ENCODE measurements at places on chromosomes 16 and 17. TPM values are rescaled to one million over a fixed set of nuclear protein-coding genes. Genes with fewer than 3 reads are reported as not detected.

DNA sequence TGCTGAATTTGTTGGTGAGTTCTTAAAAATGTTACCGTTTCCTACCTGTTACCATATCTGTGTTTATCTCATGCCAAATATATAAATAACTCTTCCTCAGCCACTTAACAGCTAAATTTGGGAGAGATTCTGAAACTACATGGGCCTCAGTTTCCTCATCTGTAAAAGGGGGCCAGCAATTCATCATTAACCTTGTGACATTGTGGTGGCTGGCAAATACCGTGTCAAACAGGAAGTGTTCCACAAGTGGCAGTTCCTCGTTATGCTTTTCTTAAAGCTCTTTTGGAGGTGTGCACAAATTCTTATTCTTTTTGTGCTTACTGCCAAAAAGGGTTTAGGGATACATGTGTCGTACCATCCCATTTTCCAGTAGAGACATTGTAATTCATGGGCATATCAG is 220.4 kb upstream of the CACNG5 start:
- DNase-seq: no peak

- DNase-seq: no peak
These were observed 2.3 kb downstream of the E2F4 start for GRCh38 chr16:67194260-67194659.

- DNase-seq: no peak
These were observed 2.8 kb downstream of the VPS9D1 start for GRCh38 chr16:89717688-89718505.

- no peak for DNase-seq
These were observed 832 bp upstream of the ADAP2 start for GRCh38 chr17:30920683-30921543.

DNA sequence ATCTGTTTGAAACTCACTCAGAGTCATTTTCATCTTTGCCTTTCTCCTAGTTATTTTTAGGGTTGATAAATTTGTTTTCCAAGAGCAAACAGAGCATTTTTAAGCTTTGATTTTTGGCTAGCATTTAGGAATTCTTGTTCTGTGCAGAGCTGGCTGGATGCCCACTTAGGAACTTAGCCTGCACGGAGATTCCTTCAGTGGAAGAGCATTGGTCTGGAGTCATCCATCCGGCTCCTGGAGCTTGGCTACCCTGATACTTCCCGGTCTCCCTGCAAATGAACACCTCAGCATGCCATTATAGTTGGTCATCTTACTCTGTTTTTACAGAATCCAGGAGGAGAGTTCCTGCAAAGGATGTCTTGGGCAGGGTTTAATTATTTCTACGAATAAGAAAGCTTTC is 57.1 kb downstream of the SPECC1 start:
- DNase-seq: no peak

- DNase-seq: no peak
These were observed 122.3 kb downstream of the CDK5R1 start for GRCh38 chr17:32609085-32609484.

DNA sequence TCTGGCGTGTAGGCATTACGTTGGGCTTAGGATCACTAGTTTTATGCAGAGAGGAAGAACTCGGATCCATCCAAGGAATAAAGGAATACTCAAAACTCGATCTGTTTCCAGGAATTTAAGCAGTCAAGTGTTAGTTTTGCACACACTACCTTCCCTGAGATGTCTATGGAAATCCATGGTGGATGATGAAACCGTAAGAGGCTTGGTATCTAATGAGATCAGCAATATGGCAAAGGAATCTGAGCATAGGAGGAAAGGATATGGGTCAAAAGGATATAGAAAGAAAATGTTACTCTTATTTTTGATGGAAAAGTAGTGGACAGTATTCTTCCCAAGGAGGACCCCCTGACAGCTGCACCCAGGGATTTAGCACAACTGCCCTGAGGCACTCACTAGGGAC is 59.6 kb downstream of the SMG6 start:
- no peak for DNase-seq

DNA sequence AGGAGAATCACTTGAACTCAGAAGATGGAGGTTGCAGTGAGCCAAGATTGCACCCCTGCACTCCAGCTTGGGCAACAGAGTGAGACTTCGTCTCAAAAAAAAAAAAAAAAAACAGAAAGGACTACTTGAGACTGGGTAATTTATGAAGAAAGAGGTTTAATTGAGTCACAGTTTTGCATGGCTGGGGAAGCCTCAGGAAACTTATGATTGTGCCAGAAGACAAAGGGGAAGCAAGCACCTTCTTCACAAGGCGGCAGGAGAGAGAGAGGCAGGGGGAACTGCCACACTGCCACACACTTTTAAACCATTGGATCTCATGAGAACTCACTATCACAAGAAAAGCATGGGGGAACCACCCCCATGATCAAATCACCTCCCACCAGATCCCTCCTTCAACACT is 9.0 kb upstream of the MILR1 start:
- no peak for DNase-seq

Gene PRSS36
- polyA plus RNA-seq: 0.73 TPM

Gene CCL4
- 34.9 TPM for polyA plus RNA-seq

Gene MPP2
- 6.2 TPM for polyA plus RNA-seq

Gene SCNN1G
- polyA plus RNA-seq: 45.0 TPM

All from left renal pelvis (tissue), 4 donors.